ENCODE measurements at places on chromosomes 3 and 15.

- DNase-seq, result peak; percentile 86
These were observed 124.1 kb downstream of the GADL1 start for GRCh38 chr3:30770387-30770786.

DNA sequence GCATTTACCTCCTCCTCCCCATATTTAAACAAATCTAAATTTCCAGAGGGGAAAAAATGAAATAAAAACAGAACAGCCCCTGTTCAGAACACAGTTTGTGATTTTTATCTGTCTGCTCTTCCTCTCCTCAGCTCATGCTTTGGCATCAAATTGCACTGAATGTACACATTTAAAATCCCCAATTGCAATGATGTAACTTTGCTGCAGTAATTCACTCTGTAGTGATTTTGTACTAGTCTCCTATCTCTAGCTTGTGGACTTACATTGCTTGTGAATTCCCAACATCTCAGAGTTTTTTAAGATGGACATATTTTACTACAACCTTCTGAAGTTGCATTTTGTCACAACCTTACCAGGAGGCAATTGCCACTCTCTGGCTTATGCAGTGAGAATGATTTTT is 81.6 kb upstream of the ROBO2 start:
- no peak for DNase-seq

GRCh38 chr3:76912841-76913383 is 127.0 kb upstream of the ROBO2 start:
- DNase-seq, result no peak

DNA sequence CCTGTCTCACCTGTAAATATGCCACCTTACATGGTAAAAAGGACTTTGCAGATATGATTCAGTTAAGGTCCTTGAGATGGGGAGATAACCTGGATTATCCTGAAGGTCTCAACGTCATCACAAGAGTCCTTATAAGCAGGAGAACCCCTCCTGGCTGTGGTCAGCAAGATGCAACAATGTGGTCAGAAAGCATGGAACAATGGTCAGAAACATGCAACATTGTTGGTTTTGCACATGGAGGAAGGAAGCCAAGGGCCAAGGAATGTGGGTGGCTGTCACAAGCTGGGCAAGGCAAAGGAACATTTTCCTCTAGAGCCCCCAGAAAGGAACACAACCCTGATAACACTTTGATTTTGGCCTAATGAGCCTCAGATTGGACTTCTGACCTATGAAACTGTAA is 9.4 kb upstream of the SUMF1 start:
- peak; percentile 15 for DNase-seq
